ENCODE measurements at places on chromosomes 11 and 22. TPM values are rescaled to one million over a fixed set of nuclear protein-coding genes. Genes with fewer than 3 reads are reported as not detected.

- no peak overlapping the region for H3K27ac ChIP-seq
- no peak for DNase-seq
These were observed 48.6 kb upstream of the UCP3 start for GRCh38 chr11:74057249-74058151.

GRCh38 chr11:61004180-61004611 lies 32.7 kb downstream of the CD6 start:
- peaks cover 83% of the 10 kb centered on the region for H3K4me1 ChIP-seq
- H3K27me3 ChIP-seq = no peaks in the 10 kb centered on the region
- peaks cover 68% of the 10 kb centered on the region for H3K36me3 ChIP-seq
- peak; percentile 49 for DNase-seq

DNA sequence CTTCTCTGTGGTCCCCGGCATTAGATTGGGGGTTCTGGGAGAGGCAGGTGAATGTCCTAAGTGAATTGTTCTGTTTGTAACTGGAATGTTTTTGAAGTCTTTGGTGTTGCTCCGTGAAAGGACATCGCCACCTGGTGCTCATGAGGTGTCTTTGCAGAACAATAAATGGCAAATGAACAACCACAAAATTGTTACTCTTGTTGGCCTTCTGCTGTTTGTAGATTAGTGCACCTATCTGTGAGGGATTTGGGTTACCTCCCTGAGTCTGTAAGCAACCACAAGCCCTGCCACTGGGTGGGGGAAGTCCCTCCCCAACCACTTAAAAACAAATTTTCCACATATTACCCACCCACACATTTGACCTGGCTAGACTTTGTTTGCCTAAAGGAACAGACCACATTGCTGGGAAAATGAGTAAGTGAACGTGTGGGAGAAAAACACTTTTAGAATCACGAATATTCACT lies 4.7 kb downstream of the MPEG1 start:
- peaks cover 31% of the 10 kb centered on the region for H3K27me3 ChIP-seq
- no peaks in the 10 kb centered on the region for H3K36me3 ChIP-seq
- peaks cover 19% of the 10 kb centered on the region for H3K4me1 ChIP-seq
- peak; percentile 55 for DNase-seq
- H3K27ac ChIP-seq = no peak overlapping the region

Gene GGT1
- 48.1 TPM for total RNA-seq

Data from activated CD4-positive, alpha-beta T cell treated with anti-CD3 and anti-CD28 coated beads, Interleukin-2, amount 10 ng/mL, durations not matched to agents 7 days and 5 days (primary cell).